ENCODE measurements at places on chromosomes 5 and 9.

DNA sequence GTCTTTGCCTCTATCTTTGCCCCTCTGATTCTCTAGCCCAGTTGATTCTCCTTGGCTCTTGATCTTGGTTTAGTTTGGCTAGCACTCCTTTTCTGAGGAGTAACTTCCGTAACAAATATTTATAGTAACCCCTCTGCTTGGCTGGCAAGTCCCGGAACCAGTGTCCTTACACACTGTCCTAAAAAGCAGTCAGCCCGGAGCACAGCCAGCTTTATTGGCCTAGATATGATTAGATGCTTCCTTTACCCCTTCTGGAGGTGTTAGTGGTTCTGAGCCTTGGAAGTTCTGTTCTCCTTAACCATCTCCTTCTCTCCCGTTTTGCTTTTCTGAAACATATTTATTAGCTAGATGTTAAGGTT is 17.0 kb upstream of the MSMP start:
- DNase-seq = no peak

- peak; percentile 2 for DNase-seq
Measured at GRCh38 chr9:18362901-18363685, 110.9 kb upstream of the ADAMTSL1 start.

DNA sequence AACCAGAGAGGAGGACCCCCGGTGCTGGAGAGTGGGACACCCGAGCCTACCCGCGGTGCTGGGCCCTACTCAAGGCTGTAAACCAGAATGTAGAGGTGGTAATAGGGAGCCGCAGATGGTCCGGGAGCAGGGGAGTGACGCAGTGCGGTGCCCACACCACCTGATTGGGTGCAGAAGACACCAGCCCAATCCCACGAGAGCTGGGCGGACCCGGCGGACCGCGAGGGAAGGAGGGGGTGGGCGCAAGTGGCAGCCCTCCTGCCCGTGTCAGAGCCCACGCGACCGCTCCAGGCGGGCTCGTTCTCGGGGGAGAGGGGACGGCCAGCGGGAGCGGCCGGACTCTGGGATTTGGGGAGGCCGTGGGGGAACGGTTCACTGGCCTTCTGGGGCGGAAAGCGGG is 71.2 kb downstream of the C9orf50 start:
- no peak for DNase-seq

DNA sequence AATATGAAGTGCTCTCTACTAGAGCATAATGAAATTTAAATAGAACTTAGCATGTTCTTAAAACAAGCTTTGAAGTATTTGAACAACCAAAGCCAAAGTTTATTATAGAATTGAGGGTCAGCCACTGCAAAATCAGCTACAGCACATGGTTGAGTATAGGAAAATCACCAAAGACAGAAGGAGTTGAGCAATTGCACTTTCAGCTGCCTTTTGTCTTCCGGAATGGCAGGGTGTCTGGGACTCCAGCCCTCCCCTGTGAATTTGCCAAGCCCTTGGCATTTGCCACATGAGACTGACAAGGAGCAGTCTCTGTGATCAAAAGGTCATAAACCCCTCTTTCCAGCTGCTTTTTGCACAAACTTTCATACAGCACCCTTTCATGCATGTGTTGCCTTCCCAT is 8.5 kb upstream of the LURAP1L start:
- no peak for DNase-seq

DNA sequence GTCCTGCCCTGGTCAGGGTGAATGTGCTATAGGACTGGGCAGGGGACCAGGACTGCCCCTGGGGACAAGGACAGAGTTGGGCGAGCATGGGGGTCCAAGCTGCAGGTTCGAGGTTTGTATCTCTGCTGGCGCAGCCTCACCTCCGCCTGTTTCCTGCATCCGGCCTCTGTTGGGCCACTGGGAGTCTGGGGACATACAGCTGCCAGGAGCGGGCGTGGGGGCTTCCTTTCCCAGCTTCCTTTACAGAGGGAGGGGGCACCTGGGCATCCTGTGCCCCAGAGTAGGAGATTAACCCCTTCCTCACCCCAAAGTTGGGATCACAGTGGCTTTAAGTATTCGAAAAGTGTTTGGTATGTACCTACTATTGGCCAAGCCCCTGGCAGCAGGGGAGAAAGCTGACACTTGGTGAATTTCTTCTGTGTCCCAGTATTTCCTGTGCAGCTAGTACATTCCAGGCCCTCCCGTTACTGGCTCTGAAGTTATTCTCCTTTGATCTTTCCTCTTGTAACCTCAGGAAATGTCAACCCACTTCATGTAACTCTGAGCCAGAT is 19.0 kb downstream of the OLFML2A start:
- no peak for DNase-seq

GRCh38 chr9:130857864-130858738 is 23.0 kb downstream of the ABL1 start:
- no peak for DNase-seq

- no peak for DNase-seq
Measured at GRCh38 chr9:117188394-117188793, 226.5 kb downstream of the ASTN2 start.

GRCh38 chr9:123761905-123762605 is 167.9 kb downstream of the DENND1A start:
- no peak for DNase-seq

GRCh38 chr5:116492016-116492623 is 82.5 kb downstream of the SEMA6A start:
- DNase-seq = no peak

DNA sequence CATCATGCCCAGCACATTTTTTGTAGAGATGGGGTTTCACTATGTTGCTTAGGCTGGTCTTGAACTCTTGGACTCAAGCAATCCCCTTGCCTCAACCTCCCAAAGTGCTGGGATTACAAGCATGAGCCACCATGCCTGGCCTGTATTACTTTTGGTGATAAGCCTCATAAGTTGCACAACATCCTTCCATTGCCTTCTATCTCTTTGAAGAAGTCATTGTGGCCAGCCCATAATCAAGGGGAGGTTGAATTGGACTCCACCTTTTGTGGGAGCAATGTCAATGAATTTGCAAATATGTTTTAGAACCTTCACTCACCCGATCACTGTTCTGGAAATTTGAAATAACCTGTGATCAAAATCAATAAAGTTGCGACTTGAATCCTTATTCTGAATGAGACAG is 104.3 kb upstream of the CLINT1 start:
- DNase-seq = no peak

DNA sequence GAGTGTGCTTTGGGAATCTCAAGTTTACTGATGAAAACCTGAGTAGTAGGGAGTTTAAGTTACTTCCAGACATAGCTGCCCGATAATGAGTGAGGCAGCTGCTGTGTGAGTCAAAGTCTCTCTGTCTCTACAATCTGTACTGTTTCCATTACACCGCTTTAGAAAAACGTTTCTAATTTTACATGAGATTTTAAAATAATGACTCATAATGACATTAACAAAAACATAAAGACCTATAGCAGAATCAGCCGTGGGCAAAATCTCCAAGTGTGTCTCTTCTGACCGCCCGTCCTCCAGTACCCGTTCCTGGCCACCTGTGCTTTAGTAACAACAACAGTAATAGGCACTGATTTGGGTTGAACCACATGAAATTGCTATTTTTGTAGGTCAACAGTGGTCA is 69.6 kb upstream of the PRRC1 start:
- DNase-seq = no peak

- DNase-seq = no peak
Measured at GRCh38 chr5:139147483-139148087, 50.6 kb downstream of the SIL1 start.

- DNase-seq = no peak
Measured at GRCh38 chr5:171868236-171868635, 82.6 kb downstream of the SMIM23 start.

DNA sequence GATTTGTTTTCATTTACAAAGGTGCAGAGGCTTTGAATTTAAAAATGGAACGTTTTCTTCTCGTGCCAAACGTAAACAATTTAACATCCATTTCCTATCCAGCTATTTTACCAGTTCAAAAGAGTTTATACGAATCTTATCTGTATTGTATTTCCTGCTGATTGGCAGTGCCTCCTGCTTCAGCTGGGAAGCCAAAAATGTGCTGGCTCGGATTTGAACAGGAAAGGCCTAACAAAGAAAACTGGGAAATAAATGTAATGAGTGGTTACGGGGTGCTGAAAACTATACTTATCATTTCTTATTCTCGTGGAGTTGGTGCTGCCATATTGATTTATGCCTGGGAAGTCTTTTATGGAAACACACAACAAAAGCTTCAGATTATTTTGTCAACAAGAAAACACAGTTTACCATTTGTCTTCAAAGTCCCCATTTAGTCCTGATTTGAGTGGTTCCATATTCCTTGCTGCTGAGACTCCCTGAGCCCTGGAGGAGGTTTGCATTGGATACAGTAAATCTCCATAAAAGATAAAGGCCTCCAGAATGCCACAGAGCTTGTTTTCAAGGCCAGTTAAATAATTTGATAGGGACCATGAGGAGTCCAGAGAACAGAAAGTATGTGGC is 507.4 kb downstream of the RASEF start:
- DNase-seq = no peak

GRCh38 chr5:151734064-151734408 is 24.4 kb downstream of the ATOX1 start:
- DNase-seq = no peak

DNA sequence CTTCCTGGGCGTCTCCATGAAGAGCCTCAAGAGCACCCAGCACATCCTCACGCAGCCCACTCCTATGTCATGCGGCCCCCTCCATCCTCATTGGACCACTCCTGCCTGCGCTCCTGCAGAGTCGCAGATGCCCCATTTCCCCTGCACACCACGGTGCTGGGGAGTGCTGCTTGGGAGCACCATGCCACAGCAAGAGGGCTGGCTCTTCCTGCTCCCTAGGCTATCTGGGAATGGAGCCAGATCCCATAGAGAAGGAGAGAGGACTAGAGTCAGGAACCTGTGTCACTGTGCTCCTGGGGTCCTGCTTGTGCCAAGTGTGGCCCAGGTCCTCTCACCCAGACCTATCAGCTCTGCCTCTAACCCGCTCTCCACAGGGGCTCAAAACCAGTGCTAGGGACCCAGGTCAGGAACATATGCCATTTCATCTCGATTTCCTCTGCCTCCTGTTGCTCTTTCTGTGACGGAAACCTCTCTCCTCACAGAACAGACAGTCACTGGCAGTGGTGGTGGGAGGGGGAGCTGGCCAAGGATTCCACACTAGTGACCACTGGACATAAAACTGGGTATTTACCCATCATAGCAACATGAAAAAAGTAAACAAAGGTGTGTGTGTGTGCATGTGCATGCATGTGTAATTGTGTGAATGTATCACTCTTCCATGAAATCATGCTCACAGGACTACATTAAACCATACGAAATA is 178.4 kb downstream of the TTLL11 start:
- no peak for DNase-seq

DNA sequence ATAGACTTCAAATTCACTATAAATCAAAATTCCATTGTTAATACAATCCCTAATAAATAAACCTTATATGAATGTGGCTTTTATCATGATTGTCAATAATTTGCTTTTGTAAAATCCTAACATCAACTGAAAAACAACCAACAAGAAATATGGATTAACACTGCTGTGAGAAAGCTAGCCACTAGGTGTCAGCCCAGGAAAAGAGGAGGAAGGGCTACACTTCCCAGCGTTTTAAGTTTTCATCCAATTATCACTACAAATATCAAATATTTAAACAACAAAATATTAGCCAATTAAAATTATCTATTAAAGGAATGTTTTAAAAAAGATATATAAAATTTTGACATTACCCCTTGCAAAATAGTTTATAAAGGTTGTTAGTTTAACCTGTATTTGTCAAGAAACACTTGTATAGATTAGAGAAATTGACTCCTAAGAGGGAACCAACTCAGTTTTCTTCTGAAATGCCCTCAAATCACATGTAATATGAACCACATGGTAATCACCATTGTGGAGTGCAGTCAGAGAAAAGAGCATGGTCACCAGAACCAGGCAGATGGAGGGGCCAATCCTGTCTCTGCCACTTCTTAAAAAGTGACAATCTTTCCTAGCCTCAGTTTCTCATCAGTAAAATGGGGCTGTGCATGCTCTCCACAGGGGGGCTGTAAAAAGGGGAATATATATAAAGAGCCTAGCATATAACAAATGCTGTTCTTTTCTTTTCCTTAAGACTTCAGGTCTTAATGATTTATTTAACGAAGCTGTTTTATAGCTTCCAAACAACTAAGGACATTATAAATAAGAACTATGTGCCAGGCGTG is 188.2 kb downstream of the CRB2 start:
- DNase-seq = no peak

GRCh38 chr5:28557114-28557513 is 1518.7 kb upstream of the CDH9 start:
- no peak for DNase-seq

DNA sequence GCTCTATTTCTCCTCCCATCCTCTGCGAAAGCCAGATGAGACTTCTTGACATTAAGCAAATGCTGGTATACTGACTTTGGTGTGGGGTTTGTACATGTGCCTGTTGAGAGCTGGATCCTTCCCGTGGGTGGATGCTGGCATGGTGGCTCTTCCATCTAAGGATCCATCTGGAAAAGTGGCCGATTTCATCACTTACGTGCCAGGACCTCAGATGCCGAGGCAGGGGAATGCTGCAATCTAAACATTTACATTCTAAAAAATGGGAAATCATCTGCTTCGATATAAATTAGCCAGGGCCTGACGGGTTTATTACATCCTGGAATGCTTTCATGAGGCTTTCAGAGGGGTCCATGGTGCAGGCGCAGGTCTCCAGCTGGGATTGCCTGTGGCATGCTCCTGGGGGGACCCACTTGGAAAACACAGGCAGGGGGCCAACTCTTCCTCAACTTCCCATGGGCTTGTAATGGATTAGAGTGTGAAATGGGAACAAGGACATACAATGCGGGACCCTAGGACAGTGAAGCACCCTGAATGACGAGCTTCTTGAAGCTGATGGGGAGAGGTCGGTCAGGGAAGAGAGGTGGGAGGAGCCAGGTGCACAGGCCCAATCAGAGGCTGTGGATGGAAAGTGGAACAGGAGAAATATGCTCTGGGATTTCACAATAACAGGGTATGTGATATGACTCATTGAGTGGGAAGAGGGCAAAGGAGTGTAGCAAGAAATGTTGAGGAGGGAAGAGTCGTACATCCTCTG is 105.5 kb upstream of the PITX1 start:
- no peak for DNase-seq
